Muscle of leg (tissue), 16 donors: ENCODE measurements at places on chromosomes 3 and 15. TPM values are rescaled to one million over a fixed set of nuclear protein-coding genes. Genes with fewer than 3 reads are reported as not detected.

DNA sequence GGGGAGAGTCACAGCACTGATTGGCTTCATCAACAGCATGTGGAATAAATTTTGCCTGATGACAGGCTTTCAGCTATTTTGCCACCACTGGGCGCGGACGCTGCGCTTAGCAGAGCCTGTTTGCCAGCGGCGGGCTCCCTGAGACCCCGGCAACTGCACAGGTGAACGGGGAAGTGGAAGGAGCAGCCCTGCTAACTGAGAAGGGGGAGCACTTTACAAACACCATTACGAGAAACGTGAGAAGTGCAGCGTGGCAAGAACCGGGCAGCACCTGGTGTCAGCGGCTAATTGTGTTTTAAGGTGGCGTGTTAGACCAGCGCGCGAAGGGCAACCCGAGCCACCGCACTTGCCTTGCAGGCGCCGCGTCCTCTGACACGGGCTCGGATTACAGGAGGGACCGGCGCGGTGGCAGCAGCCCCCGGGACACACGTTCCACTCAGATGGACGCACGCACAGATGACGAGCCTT lies 307.8 kb upstream of the ARRDC4 start:
- peak; percentile 25 for DNase-seq

DNA sequence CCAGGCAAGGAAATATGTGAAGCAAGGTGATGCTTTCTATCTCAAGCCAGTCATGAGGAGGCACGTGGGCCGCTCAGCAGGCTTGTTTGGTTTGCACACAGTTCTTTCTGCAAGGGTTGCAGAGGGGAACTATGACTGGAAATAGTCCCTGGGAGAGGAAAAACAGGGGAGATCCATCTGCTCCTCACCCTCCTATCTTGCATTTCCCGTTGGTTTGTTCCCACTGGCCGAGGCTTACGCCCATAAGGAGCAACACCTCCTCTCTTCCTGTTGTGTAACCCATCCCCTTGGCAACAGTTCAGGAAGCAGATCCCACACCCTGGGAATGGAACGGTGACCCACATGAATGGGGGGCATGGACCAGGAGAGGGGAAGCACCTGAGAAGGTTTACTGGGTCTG lies 72.1 kb upstream of the MAGI1 start:
- peak; percentile 52 for DNase-seq

DNA sequence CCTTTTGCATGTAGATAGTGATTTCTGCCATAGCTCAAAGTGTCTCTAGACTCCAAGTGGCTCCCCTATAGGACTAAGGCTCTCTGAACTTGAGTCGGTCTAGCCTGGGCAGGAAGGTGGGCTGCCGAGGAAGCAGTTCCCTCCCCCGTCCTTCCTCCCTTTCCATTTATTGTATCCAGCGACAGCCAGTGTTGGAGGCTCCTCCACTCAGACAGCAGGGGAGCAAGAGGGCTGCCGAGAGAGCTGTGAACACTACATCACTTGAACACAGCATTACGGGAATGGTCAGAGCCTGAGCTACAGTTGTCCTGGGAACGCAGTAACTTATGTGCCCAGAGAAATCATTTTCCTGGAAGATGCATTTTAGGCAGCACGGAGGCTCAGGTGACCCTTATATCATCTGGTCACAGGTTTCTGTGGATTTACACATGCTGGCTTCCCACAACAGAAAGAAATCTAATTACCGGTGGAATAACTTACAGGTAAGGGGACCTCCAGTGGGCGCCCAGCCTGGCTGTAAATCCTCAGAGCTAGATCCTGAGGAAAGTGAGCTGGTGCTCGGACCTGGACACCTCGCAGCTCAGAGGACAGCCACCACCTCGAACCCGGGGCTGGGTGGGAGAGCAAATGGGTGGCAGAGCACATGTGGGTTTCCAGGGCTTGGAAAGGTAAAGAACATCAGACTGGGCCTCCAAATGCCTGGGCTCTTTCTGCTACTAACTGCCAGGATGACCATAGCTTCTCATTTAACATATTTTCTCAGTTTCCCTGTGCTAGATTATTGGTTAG lies 197.1 kb downstream of the UACA start:
- DNase-seq = peak; percentile 71

DNA sequence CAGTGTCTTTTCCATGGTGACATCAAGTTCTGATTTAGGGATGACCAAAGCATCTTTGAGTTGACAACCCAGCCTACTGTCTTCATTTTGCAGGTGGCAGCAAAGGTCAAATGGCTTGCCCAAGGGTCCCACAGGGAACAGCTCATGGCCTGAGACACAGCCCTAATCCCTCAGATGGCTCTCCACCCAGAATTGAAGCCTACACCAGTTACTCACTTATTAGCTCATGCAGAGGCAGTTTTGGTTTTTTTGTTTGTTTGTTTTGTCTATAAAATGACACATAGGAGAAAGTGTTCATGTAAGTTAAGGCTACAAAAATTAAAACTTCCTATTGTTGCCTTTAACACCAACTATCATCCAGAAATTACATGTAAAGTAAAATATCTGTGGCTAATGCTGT lies 167.9 kb downstream of the OSBPL10 start:
- no peak for DNase-seq

- DNase-seq = peak; percentile 57
Observed at GRCh38 chr15:58228718-58229117, 90.5 kb downstream of the AQP9 start.

GRCh38 chr3:46349484-46350261 lies 4.2 kb upstream of the CCR2 start:
- no peak for DNase-seq

DNA sequence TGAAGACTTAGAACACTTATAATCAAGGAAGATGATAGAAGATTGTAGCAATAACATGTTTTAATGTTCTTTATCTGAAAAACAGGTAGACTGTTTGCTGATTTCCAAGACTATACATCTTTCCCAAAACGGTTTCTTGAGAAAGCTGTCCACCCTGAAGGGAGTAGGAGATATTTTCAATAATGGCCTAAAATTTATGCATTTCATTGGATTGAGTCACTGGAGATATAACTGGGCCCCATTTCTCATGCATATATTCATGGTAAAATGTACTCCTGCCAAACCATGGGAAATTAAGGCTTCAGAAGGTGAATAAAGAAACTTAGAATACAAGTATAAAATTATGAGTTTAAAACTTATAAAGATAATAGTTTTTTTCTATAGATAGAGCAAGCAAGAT lies 143.9 kb downstream of the LSAMP start:
- DNase-seq = no peak

DNA sequence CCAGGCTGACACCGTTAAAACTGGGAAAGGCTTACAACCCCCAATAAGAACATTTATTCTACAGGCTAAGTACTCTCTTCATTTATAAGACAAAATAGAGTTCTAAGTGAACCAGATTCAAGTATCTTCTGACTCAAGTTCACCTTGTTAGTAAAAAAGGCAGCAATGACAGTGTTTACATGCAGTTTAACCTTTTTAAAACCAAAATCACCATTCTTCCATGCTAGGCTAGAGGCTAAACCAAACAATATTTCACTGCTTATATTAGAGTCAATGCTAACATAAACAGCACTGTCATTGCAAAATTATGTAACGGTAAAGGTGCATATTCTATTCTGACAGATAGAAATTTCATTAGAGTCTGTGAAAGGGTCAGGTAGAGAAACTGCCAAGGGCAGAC lies 118.0 kb downstream of the FBN1 start:
- no peak for DNase-seq

DNA sequence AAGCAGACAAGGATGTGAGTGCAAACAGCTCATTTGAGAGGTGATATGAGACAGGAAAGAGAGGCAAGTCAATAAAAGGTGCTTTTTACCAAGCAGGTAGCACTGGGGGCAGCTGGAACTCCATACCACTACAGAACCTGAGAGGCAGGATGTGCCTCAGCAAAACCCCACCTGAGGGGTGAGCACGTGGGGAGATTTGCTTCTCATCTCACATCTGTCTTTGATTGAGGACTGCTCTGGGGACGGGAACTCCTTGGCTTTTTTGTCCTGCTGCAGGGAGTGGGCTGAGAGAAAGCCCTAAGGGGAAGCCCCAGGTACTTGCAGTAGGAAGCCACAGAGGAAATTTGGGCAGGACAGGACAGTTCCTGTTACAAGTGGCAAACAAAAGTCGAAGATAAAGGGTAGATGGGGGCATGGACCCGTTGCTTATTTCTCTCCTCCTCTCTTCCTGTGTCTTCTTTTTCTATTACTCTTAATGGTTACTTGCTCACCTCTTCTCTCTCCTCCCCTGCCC lies 27.1 kb downstream of the CFAP161 start:
- no peak for DNase-seq

DNA sequence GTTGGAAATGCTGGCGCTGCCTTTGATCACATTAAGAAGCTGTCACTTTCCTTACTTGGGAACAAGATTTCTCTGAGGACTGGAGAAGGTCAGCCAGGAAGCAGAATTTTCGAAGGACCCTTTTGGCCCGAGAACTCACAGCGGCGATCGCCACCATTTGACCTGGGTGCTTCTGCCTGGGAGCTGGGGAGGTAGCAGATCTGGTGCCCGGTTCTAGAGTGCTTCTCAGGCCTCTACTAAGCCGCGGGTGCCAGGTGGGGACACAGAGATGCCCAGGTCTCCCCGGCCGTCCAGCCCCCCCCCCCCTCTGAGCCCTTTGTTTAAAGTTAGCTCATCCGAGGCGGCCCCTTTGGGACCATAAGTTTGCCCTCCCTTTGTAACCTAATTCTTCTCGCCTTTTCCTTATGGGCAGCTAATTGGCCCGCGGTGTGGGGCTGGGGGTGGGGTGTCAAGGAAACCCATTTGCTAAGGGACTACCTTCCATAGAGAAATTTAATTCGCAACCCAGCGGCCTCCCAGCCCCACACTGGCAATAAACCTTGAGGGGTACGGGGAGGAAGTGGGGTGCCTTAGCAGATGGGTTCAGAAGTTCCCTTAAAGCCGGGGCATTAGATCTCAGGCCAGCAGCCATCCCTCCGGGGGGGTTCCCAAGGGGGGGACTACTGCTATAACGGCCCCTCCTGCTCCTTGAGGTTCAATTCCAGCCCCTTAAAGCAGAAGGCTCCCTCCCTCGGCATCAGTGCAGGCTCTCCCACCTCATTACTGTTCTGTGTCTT lies 1.9 kb downstream of the GATA2 start:
- DNase-seq = no peak

DNA sequence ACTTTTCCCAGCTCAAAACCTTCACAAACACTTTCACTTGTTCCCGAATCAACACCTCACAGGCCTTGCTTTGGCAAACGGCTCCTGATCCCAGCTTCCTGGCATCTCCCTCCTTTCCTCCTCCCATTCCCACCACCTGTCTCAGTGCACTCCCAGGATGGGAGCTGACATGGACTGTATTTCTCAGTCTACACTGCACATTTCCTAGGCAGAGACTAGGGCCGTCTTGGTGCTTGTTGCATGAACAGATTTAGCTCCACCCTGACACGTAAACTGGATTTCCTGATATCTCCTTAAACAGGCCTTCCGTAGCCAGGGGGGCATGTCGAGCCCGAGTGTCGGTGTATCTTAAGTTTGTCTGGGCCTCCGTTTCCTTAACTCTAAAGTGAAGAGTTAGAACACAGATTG lies 790 bp upstream of the WHAMM start:
- peak; percentile 39 for DNase-seq

GRCh38 chr15:39741258-39741657 lies 41.4 kb downstream of the FSIP1 start:
- DNase-seq = peak; percentile 33

DNA sequence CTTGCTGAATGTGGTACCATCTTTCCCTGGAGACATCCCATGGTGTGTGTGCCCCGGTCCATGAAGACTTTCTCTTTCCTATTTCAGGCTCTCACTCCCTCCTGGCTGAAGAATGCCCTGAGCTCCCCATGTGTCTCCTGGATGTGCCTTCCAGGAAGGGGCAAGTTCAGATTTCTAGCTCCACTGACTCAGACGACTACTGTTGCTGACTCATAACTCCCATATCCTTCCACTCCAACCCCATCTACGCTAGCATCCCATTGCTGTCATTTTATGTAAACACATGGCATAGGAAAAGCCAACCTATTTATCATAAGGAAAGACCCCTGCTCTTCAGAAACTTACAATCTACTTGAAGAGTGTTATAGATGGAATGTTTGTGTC lies 95.0 kb downstream of the ADCY5 start:
- no peak for DNase-seq

GRCh38 chr3:127002195-127003174 lies 19.6 kb downstream of the PLXNA1 start:
- DNase-seq = peak; percentile 92

KNG1 gene
- 1.5 TPM for polyA plus RNA-seq

SNX1 gene
- 52.2 TPM for polyA plus RNA-seq
